ENCODE measurements at places on chromosomes 3 and 15. TPM values are rescaled to one million over a fixed set of nuclear protein-coding genes. Genes with fewer than 3 reads are reported as not detected.

GRCh38 chr3:10867384-10867783 is 51.4 kb downstream of the SLC6A11 start:
- no peak for DNase-seq

The SRGAP3 gene
- 5.1 TPM for total RNA-seq

The CPLX3 gene
- 3.6 TPM for total RNA-seq

DNA sequence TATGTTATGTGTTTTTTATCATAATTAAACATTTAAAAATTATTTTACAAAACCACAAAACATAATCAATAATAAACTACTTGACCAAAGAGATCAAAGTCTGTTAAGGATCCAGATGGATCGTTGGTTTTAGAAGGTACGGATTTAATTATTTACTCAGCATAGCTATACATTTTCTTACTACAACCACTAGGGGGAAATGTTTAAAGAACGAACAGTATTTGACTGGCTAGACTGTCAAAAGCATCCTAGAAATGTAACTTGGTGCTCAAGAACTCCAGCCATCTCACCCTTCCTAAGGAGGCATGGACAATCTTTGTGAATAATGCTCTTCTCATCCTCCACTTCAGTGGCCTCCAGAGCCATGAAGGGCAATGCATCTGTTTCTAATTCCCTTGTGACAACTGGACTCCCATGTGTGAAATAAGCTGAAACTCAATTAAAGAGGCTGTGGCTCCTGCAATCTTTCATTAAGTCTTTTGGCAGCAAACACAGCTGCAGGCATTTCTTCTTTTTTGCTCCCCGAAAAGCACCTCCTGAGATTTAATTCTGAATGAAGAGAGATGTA is 94.7 kb upstream of the TUSC7 start:
- DNase-seq = no peak

DNA sequence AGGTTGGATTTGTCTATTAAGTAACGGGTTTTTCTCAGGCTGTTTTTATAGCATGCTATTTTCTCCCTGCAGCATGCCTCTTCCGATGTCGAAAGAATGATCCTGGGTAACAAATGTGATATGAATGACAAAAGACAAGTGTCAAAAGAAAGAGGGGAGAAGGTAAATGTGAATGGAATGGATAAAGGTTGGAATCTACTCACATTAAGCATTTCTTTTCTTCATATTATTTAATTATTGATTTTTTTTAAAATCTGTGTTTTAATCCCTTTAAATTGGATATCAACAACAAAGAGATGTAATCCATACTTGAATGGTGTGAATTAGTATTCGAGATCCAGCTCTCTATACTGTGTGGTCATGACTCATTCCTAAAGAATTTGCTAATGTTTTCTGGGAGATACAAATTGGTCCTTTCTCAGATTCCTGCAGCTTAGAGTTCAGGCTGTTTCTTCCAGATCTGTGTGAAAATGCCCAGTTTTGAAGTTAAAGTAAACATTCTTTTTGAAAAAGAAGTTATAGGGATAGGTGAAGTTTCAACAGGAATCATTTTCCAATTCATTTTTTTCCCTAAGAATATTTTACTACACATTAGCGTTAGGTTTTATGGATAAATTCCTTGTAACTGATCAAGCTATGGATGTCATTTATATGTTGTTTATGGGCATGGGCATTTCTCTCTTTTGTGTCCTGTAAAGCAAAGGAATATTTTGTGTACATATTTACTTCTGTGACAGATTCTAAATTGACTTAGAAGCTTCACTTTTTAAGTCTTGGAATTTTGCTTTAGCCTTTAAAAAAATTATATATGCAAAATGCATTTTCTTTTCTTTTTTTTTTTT is 20.8 kb upstream of the APH1B start:
- DNase-seq = no peak

The FMN1 gene
- 2.9 TPM for total RNA-seq

The CPN2 gene
- 2.4 TPM for total RNA-seq

DNA sequence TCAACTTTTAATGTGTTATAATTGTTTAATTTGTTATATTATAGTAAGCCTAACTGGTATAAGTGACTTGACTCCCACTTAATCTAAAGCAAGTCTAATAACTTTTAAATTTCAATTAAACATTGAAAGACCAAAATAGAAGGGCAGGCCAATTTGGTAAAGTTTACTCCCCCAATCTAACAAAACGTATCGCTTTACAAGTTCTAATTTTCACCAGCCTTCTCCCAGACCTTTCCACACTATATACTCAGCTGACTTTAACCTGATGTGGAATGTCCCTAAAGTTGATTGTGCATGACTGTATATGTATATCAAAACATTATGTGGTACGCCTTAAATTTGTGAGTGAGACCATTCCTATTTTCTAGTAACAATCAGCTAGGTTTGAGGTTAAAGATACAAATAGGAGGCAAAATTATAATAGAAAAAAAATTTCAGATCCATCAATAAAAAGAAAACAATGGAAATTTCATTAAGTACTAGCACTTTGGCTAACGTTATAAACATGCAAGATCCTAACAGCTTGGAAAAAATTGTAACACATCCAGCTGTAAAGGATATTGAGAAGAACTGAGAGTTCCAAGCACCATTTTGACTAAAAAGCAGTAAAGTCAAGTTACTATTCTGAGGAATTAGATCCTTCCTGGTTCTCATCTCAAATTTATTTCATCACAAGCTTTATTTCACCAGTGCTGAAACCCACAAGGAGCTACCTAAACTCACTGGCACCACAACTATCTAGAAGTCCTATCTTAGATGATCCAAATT is 199.5 kb downstream of the ERC2 start:
- DNase-seq = no peak

GRCh38 chr15:92902737-92903593 is 2.8 kb downstream of the CHD2 start:
- DNase-seq = no peak

GRCh38 chr3:181711325-181712135 is at the start of gene SOX2:
Gene SOX2 (plus strand): TSS chr3:181711925. CDS start chr3:181712361, 436 bp downstream.
- DNase-seq = peak; percentile 62

The TMEM158 gene
- 0.48 TPM for total RNA-seq

DNA sequence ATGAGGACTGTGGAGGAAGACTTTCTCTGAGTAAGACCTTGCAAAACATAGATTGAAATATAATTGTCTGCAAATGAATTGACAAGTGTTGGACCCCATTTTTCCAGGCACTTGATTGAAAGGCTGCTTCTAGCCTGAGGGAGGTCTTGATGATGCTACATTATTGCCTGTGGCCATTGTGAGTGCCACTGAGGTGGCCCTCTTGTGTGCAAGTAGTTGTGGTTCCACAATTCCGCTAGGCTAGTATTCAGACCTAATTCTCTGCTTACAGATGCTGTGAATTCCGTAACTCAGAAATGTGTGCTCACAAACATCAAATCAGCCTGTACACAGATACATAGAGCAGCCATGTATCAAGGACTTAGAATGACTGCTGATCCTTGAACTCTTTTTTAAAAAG is 34.7 kb downstream of the FNDC3B start:
- DNase-seq = no peak

- no peak for DNase-seq
These were observed 34.8 kb upstream of the PAK6 start for GRCh38 chr15:40204100-40204499.

GRCh38 chr3:97815149-97815917 is 6.5 kb upstream of the CRYBG3 start:
- DNase-seq = no peak
